ENCODE measurements at places on chromosomes 11 and 22.

- no peak for DNase-seq
These were observed 5.8 kb downstream of the ZBTB44 start for GRCh38 chr11:130308886-130309285.

DNA sequence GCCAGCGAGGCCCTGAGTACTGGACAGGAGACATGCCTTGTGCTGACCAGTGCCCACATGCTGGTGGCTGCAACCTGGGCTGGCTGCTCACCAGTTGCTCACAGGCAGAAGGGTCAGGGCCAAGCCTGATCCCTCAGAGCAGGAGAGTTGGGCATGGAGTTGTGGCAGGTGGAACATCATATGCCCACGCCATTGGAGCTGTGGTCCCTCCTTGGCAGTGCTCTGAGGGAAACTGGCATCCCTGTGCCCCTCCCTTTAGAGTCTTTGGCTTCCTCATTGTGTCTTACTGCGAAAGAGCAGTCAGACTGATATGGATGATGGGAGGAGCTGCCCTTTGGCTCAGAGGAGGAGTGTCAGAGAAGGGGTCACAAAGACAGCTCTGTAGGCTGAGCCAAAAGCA lies 3.1 kb upstream of the MYEOV start:
- DNase-seq, result no peak

DNA sequence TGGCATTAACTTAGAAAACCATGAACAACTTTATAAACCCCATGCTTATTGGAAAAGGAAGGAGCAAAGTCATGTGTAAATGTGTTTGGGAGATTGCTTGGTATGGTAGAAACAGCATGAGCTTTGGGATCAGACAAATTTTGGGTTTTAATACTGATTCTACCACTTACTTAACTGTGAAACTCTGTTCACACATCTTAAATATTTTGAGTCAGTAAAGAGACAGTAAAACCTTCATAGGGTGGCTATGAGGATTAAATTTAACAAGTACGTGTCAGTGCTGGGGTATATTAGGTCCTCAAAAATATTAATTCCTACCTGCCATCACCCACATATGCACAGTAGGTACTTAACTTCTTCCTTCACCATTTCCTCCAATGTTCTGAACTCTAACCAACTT lies 96.5 kb downstream of the CD44 start:
- DNase-seq, result no peak

GRCh38 chr11:67627441-67627811 lies 2.3 kb downstream of the NUDT8 start:
- DNase-seq, result no peak

DNA sequence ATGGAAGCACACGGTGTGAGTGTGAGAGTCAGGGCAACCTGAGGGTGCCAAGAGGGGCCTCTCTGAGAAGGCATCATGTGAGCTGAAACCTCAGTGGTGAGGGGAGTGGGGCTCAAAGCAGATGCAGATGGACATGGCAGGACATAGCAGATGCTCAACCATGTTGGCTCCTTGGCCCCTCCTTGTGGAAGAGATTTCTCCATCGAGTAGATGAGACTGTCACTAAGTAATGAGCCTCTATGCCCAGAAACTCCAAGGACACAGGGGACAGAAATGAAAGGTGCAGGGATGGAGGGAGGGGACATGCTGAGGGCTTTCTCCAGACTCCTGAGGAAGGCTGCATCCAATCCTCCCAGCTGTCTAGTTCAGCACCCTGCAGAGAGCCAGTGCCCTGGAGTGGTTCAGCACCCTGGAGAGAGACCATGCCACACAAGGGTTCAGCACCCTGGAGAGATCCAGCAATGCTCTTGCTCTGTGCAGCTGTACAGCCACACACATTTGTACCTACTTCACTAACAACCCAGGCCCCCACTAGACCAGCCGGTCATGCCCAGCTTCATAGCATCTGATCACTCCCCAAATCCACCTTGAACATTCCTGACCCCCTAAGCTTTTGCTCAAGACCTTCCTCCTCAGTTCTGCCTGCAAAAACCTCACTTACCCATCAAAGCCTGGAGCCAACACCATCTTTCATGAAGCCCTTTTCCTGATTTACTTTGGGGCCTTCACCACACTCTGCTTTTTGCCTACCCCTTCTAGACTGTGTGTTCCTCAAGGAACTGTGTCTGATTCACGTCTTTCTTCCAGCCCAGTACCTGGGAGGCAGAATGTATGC lies 252.0 kb downstream of the CTTN start:
- DNase-seq, result no peak

DNA sequence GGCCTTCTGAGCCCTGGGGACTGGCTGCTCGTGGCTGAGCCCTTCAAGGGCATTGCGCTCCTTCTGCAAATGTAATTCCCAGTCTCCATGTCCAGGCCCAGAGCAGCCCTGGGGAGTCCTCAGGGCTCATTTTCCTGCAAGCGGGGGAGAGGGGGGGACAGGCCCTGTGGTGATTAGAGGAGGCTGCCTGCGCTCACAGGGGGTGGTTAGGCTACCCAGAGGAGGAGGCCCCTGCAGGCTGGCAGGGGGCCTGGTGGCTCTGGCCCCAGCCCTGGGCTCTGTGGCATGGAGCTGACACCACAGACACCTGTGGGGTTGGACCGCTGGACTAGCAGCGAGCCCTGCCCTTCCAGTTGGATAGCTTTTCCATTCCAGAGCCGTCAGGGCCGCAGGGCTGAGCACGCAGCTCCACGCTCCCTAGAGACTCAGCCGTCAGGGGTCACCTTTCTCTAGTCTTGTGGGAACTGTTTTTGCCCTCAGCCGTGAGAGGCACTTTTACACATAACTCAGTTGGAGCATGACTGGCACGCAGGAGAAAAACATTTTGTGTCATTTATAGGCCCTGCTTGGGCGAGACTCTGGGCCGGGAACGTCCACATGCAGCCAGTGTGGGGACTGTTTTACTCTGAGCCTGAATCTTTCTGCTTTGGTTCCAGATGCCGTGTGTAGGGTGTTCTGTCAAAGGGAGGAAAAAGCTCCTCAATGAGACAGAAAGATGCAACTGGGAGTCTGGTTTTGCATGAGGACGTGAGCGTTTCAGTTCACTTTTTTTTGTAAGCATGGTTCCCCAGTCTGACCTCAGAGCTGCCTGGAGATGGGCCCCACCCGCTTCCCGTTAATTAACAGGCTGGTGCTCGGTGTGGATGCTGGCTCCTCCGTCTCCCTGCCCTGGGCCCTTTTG lies 58.1 kb downstream of the LRP5 start:
- peak; percentile 31 for DNase-seq

DNA sequence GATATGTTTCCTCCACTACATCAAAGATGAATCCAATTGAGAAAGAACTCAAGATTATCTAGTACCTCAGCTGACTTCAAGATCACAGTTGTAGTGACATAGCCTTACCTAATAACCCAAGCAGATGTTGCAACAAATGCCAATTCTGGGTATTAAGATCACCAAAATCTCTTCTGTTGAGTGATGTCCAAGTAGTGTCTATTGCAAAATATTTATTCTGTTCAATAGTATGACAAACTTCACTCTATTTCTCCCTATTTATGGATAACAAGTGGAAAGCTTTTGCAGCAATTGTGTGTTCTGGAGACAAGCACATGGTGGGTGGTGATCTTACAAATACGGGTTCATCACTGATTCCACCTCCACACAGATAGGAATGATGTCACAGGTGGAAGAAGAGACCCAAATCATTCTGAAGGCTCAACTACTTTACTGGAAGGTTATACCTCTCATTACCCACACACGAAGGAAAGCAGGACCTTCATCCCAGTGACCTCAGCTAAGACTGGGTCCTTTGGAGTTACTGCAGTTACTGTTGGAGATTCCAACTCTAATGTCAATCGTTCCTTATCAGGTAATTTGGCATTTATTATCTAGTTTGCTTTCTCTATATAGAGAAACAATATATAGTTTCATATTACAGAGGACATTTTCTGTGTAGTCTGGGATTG lies 72.0 kb downstream of the CD44 start:
- no peak for DNase-seq

DNA sequence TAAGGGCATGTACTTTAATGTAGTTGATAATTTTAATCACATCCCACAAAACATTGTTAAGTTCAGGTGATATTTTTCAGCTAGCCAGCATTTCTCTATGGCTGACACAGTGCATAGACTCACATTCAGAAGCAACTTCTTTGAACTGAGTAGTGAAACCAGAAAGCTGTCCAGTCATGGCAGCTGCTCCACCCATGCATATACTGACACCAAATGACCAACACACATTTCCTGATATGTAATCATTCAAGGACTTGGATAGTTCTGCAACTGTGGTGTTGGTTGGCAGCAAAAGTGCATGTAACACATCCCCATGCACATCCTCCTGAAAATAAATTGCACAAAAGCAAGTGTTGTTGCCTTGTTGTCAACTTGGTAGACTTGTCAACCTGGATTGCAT lies 39.7 kb downstream of the CALCA start:
- DNase-seq, result no peak

DNA sequence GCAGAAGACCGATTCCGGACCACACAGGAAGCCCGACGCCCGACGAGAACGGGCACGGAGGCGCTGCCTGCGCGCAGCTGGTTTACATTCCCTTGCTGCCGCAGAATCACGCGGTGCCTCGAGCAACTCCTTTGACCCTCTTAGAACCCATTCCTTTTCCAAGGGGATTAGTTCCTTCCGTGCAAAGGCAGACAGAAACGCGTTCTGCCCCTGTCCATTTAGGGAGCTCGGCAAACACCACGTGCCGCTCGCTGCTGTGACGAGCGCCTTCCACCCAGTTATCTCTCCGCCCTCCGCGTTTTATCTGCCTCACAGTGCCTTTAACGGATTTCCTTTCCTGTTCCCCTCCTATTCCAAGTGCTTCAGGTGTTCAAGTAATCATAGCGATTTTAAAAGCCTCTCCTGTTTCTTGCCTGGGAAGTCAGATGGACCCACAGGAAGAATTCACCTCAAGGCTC lies 24.1 kb upstream of the MICAL3 start:
- no peak for DNase-seq

DNA sequence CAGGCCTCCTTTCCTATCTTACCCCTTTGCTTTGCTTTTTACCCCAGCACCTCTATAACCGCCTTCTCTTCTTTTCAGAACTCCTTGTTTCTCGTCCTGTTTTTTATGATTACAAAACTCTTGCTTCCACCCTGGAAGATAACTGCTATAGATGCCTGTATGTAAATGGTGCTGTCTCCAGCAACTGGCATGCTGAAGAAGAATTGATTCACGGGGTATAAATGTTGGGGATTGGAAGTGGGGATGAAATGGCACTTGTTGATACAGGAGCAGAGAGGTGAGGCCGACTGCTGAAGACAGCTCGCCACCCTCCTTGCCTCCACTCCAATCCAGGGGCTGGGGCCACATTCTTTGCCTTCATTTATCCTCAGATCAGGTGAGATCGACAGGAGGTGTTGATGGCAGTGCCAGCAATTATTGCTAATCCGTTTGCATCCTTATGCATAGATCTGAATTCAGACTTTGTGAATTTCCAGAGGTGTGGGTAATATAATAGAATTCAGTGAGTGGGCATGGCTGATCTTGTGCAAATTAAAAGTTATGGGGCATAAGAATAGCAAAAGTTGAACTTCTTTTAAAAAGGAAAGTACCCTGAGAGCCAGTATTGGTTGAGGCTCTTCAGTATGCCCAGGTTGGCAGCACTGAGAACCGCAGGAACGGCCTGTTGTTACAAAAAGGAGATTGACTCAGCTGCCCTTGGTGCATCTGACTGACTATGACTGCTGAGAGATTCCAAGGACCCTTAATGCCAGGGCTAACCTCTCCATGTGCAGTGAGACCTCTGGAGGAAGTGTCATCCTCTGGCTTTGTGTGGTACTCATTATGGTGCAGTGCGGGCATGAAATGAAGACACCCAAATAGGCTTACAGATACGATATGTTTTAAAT lies 5.3 kb downstream of the NEAT1 start:
- peak; percentile 40 for DNase-seq

- DNase-seq, result peak; percentile 7
These were observed 1335.0 kb downstream of the BRD1 start for GRCh38 chr22:48492366-48493320.

GRCh38 chr11:34049028-34049427 lies 2.5 kb upstream of the CAPRIN1 start:
- DNase-seq, result no peak

- peak; percentile 79 for DNase-seq
These were observed 39.8 kb downstream of the WEE1 start for GRCh38 chr11:9613118-9613829.

DNA sequence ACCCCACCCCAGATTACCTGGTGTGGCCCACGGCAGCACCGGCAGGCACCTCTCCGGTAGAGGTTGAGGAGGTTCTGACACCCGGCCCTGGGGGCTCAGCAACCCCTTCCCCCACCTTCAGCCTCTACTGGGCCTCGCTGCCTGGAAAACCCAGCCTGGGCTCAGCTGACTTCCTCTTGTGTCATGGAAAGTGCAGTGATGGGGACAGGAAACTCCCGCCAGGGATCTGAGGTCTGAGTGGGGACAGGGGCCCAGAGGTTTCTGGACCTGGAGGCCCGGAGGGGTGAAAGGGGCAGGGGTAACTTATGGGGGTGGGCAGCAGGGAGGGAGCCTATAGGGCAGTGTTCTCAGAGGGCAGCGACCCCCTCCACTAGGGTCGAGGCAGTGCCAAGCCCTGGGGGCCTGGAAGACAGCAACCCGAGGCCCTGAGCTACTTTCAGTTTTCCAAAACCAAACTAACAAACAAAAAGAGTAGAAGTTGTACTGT lies 10.0 kb upstream of the CD5 start:
- no peak for DNase-seq

- no peak for DNase-seq
These were observed 34.0 kb downstream of the AMBRA1 start for GRCh38 chr11:46559815-46560214.

- DNase-seq, result no peak
These were observed 4.6 kb downstream of the PLA2G3 start for GRCh38 chr22:31135706-31136105.

DNA sequence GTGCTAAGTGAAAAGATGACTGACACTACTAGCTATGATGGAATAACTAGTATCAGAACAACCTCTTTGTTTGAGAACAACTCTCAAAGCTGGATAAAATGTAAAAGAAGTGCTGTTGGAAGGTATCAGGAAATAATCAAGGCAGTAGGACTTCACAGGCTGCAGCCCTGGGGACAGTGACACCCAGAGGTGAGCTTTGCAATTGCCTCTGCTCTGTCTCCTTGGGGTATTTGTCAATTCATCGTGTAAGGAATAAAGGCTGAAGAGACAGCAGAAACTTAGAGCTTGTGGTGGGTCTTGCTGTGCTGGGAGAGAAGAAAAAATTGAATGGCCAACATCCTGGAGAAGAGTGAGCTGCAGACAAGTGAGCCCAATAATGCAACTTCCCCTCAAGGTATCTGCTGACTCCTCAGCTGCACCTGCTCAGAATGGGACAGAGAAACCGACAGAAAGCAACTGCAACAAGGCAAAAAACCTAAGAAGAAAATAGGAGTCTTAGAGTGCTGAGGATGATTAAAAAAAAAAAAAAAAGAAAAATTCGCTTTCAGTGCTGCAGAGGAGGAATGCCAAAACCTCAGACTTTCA lies 141.1 kb downstream of the RCN1 start:
- DNase-seq, result no peak

DNA sequence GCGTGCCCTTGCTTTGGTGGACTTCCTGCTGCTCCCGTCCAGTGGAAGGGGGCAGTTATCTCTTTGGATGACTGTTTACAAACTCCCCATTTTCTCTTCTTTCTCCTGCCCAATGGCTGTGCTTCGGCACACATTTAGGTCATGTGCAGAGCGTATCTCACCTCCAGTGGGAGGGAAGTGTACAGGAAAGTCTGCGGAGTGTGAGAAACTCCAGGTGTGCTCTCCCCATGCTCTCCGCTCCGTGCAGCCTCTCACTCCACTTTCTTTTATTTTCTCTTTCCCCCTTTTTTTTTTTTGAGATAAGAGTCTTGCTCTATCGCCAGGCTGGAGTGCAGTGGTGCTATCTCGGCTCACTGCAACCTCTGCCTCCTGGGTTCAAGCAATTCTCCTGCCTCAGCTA lies 11.9 kb upstream of the TEF start:
- DNase-seq, result no peak

GRCh38 chr11:90428836-90429235 lies 206.0 kb upstream of the CHORDC1 start:
- DNase-seq, result no peak
